NCI-H524 treated with DMSO at 0.1 percent for 48 hours (cell line): ENCODE measurements at places on chromosomes 16 and 17.

DNA sequence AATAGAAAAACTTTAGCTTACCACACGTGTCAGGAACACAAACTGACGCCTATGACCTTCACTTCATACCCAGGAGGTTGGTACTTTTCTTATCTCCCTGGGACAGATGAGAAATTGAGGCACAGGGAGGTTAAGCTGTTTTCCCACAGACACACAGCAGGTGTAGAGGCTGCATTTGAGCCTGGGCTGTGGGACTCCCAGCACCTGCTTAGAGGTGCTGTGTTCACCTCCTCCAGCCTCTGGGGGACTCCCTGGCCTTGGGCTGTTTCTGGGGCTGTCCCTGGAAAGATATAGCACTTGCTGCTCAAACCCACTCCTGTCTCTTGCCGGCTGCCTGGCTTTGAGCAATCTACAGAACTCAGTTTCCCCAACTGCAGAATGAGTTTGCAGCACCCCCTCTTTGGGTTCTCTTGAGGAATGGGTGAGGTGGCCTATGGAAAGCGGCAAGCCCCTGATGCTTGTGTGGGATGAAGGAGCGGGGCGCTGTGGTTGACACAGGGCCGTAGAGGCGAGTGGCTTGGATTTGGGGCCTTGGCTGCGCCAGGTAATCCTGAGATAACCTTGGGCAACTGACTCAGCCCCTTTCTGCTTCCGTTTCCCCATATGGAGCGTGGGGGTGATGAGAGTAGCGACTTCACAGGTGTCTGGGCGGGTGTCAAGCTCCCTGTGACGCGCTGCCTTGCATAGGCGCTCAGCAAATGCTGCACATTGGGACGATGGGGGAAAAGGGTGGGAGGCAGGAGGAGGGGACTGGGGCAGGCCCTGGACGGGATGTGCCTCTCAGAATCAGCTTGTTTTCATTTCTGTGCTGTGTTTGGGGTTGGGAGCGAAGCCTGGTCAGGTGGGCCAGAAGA, 104.5 kb upstream of the CIBAR2 start:
- DNase-seq = no peak

GRCh38 chr17:17886726-17887125, 49.9 kb upstream of the SREBF1 start:
- no peak for DNase-seq

DNA sequence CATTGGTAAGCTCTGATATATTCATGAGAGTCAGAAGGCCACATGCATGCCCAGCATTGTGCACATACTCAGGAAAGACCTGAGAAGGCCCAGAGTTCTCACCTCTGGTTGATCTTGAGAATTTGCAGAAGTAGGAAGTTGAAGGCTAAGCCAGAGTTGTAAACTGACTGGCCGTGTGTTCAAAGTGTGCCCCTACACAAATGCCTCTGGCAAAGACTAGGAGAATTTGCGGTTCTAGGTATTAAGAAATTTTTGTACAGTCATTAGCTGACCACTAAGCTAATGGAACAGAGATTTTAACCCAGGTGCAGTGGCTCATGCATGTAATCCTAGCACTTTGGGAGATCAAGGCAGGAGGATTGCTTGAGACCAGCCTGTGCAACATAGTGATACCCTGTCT, 25.0 kb downstream of the FBXL20 start:
- no peak for DNase-seq

DNA sequence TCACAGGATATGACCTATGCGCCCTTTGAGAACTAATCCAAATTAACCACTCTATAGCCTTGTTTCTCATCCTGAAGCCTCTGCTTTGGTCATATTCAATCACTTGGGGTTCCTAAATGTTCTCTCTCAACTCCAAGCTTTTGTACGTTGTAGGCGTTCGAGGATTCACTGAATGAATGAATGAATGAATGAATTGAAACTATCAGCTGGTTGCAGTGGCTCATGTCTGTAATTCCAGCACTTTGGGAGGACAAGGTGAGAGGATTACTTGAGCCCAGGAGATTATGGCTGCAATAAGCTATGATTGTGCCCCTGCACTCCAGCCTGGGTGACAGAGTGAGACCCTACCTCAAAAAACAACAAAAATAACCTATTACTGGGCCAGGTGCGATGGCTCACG, 5.9 kb upstream of the SUMO2 start:
- no peak for DNase-seq

DNA sequence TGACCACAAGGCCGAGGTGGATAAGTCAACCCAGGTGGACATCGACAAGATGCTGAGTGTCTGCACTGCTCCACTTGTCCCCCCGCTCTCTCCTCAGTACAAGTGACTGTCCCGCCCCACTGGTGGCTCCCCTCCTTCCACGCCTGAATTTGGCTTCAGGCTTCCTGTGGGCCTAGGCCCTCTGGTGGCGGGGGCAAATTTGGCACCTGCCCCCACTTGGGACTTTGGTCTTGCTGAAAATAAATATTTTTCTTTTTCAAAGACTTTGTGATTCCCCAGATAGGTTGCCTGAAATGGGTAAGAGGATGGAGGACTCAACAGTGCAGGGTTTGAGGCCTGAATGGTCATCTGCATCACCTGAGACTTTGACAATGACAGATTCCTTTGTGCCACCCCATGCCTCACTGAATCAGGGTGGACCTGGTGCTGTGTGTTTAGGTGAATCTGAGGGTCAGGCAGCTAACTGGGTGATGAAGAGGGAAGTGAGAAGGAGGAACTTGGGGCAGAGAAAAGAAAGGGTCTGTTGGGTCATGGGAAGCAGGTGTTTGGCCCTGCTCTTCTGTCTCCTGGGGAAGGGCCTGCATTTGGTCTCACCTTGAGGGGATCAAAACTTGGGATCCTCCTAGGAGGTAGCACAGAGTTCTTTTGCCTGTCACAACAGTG, 2.0 kb downstream of the C16orf86 start:
- DNase-seq = no peak

DNA sequence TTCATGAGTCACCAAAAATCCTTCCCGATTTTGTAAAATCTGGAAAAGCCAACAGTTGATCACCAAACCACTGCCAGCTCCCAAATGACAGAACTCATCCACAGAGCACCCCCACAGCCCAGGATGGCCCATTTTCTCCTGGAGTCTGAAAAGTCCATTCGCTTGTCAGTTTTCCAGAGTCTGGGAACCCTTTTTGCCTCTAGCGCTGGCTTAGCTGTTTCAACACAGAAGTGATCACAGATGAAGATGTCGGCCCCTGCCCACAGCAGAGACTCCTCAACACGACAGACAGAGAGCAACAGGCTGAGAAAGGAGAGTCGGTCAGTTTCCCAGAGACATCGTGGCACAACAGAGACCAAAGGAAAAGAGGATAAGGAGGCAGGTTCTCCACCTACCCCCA, 66.4 kb downstream of the NXN start:
- no peak for DNase-seq

DNA sequence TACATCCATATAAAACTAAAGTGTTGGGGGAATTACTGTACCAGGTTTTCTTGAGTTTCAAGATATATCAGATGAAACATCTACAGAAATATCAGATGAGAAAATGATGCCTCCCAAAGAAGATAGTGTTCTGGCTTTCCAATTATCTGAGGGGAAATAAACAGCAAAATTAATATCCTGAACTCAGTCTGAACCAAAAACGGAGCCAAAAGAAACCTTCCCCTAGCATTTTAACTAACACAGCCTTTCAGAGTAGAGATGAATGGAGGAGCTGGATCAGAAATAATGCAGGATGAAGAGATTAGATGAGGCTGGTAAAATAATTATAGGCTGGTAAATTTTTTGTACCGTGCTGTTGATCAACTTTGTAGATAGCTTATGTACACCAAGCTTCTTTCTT, 16.2 kb downstream of the ERCC4 start:
- no peak for DNase-seq
